ENCODE measurements at places on chromosomes 3 and 15.

DNA sequence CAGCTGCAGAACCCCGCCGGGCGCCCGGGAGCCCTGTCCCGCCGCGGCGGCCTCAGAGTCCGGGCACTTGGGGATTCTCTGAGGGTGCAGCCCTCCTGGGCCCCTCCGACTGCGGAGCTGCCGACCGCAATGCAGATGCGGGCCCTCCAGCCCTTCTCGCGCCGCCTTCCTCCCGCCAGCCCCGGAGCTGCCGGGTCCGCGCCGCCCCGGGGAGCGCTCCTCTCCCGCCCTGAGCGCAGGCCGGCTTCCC, 320 bp upstream of the ACAN start:
- DNase-seq, result no peak

DNA sequence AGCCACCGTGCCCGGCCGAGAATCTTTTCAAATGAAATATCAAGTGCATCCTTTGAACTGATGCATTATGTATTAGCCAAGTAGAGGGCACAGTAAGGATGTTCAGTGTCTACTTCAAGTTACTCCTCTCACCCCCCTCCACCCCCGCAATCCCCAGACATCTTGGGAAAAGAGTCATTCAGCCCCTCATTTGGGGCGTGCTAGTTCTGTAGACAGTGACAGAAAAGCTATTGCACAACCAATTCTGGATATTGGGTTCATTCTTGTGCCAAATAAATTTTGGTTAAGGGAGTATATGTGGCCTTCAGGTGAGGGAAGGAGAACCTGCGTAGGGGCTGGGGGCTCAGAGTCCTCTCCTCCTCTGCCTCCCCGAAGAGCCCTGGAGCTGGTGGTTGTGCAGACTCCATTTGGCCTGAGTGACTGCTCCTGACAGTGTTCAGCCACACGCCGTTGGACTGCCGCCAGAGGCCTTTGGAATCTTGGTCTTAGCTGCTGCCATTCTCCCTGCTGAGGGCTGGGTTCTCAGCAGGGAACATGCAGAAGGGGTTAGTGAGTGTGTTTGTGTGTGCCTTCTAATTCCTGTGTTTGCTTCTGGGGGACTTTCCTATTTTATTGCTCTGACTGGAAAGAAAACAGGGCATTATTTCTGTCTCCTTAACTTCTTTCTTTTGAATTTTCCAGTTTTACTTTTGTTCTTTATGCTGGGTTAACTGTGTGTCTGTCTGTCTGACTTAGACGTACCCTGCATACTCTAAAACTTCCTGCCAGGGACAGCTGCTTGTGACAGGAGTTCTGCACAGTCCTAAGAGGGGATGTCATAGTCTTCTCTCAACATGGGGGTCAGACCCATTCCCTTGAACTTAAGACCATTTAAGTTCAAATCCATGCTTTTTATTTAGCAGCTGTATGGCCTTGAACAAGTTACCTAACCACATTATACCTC, 21.0 kb downstream of the RARB start:
- peak; percentile 71 for DNase-seq

DNA sequence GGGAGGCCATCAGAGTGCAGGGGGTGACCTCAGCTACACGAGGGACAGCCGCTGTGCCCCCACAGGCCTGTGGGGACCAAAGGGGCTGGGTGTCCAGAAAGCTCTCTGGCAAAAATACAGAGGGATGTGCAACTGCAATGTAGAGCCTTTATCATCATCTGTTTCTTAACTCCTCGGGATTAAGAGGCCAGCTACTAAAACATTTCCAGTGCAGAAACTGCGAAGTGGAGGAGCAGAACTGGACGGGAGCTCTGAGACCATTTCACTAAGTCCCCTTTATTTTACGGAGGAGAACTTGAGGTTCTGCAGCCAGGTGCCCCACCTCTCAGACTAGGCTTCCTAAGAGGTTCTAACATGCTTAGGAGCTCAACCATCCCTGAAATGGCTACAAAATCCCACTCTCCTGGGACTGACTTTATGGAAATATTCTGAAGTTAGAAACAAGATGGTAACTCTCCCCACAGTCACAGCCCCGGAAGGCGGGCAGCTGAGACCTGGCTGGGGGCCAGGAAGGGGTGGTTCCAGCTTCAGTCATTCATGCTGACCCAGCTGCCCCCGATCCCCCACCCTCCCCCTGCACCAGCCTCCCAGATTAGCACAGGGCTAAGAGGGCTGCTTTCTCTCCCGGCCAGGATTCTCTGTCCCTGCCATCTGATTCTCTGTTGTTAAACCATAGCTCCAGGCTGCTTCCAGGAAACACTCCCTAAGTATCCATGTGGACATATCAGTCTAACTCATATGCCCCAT, 40.3 kb downstream of the UMPS start:
- no peak for DNase-seq

DNA sequence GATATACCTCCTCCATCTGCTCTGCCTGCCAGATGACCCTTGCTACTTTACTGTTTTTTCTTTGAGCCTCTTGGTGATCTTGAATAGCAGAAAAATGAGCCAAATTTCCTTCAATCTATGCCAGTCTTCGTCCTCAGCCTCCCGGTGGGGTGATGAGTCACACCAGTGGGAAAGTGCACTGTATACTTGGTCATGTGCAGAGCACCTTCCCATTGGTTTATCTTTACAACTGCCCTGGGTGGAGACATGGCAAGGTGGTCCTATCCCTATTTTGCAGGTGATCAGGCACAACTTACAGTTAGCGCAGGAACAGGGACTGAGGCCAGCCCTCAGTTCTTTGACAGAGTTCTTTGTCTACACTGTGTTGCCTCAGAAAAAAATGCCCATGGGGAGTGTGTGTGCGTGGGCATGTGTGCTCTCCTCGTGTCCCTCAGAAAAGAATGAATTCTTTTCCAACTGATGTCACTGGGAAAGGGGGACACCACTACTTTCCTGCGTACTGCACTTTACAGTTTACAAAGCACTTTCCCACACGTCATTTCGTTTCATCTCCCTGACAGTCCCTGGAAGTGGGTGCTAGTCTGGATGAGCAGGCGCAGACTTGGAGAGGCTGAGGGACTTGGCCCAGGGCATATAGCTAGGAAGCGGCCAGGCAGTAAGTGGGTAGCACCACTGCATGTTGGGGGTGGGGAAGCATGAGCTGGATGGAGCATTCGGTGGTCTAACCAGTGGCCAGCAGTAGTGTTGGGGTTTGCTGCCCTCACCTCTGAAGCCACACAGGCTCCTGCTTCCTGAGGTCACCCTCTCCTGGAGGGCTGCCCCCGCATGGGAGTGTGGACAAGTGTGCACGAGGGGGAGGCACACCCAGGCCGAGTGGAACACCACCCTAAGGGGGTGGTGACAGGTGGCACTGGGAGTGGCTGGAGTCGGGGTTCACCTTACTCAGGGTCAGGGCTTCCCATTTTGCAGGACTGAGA, 24.1 kb downstream of the SMAD3 start:
- no peak for DNase-seq

- no peak for DNase-seq
These were observed 28.2 kb downstream of the SLCO3A1 start for GRCh38 chr15:91881569-91882297.

DNA sequence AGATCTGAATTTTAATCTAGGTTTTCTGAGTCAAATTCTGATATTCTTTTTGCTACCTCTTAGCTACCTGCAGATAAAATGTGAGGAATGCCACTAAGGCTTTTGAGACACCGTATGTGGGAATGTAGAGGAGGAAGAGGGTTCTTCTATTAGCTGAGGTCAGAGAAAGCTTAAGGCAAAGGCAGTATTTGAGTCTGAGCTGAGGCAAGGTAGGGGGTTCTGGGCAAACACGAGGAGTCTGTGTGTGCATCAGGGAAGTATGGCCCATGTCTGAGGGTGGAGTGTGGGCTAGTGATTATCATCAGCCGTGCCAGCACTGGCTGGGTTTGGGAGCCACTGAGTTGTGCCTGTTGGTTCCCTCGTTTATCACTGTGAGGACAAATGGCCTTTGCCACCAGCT, 181.1 kb downstream of the SOX2 start:
- no peak for DNase-seq
